Endodermal cell (in vitro differentiated cells): ENCODE measurements at places on chromosomes 5 and 9. TPM values are rescaled to one million over a fixed set of nuclear protein-coding genes. Genes with fewer than 3 reads are reported as not detected.

NR5A1 gene
- total RNA-seq: not detected in 3 replicates

DPYSL3 gene
- 68.7 and 76.3 TPM in 2 replicates for total RNA-seq

OLFM1 gene
- total RNA-seq: 23.2 and 24.6 TPM in 2 replicates

PCDHGA12 gene
- total RNA-seq: 1.2 to 1.4 TPM (median 1.3 TPM) in 3 replicates

CDKN2B-AS1 gene
- 0.36 TPM in 1 of 2 replicates, not detected in the other for total RNA-seq

GKAP1 gene
- 7.9 and 8.5 TPM in 2 replicates for total RNA-seq

SPEF2 gene
- total RNA-seq: 3.9 to 5.3 TPM (median 4.0 TPM) in 3 replicates

LTC4S gene
- total RNA-seq: 5.7 to 7.6 TPM (median 6.1 TPM) in 3 replicates

KIF3A gene
- 17.0 and 19.6 TPM in 2 replicates for total RNA-seq

- no peaks in the 10 kb centered on the region for H3K27me3 ChIP-seq
- peaks cover 7% of the 10 kb centered on the region for H3K36me3 ChIP-seq
- no peak overlapping the region for H3K4me3 ChIP-seq
Measured at GRCh38 chr5:142015781-142016533, 3.1 kb upstream of the GNPDA1 start.

GRCh38 chr5:37833990-37834389 is 5.9 kb downstream of the GDNF start:
- peaks cover 4% of the 10 kb centered on the region for H3K4me1 ChIP-seq
- no peaks in the 10 kb centered on the region for H3K36me3 ChIP-seq
- H3K27me3 ChIP-seq: peaks cover 76% of the 10 kb centered on the region
- peak overlapping the region; percentile 56 for H3K4me3 ChIP-seq

DNA sequence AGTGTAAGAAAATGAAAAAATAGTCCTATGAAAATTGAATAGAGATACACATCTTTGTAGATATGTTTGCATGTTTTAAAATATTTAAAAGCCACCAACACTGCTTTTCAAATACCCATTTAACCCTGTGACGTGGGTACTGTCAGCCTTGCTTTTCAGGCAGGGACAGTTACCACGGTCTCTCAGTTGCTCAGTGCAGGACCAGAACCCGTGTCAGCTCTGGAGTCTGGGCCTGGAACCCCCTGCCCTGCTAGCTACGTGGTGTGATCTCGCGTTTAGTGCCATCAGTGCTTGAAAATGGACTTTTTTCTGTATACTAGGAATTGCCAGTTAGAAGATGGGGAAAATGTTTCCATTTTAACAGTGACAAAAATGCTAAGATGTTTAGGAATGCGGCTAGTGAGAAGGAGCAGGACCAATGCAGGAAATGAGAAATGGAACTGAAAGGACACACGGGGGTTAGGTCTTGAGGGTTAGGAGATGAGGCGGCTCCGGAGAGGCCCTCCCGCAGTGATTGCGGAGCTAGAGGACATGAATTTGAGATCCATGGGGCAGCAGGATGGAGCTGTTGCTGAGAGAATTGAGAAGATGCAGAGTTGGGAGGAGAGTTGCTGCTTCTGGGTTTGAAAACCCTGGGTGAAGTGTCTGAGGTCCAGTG is 13.7 kb downstream of the RNU6ATAC start:
- no peaks in the 10 kb centered on the region for H3K27me3 ChIP-seq
- H3K4me1 ChIP-seq: no peaks in the 10 kb centered on the region
- H3K36me3 ChIP-seq: peaks cover 82% of the 10 kb centered on the region
- DNase-seq: no peak

DNA sequence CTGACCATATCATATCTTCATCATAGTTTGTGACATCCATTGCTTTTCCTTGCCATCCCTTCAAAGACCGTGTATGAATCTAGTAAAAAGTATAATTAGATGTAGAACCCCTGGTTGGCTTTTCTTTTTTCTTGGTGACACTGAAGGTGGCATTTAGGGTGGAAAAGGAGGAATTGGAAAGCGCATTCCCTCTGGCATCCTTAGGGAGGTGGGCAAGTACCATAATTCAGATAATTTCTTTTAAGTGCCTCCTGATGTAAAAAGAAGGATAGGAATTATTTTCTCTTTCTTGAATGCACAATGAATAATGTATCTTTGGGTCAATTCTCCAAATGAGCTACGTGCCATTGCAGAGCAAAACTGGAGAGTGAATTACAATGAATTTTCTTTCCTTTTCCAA is 73.2 kb upstream of the SMARCA2 start:
- no peak overlapping the region for H3K27ac ChIP-seq
- no peaks in the 10 kb centered on the region for H3K27me3 ChIP-seq
- no peaks in the 10 kb centered on the region for H3K36me3 ChIP-seq
- no peak overlapping the region for H3K4me3 ChIP-seq
- DNase-seq: no peak

DNA sequence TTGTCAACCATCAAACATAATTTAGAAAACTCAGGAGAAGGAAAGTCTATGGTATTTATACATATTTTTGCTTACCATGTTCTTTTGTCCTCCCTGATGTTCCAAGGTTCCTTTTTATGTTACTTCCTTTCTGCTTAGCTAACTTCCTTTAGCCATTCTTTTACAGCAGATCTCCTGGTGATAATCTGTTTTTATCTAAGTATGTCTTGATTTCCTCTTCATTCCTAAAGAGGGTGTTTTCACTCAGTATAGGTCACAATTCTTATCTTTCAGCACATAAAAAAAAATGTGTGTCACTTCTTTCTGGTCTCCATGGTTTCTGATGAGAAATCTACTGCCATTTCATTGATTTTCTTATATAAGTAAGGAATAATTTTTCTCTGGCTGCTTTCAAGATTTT is 384.4 kb upstream of the PDE4D start:
- H3K4me1 ChIP-seq: no peaks in the 10 kb centered on the region
- H3K27me3 ChIP-seq: no peaks in the 10 kb centered on the region
- DNase-seq: no peak
- H3K27ac ChIP-seq: no peak overlapping the region
- H3K4me3 ChIP-seq: no peak overlapping the region
- H3K36me3 ChIP-seq: no peaks in the 10 kb centered on the region

DNA sequence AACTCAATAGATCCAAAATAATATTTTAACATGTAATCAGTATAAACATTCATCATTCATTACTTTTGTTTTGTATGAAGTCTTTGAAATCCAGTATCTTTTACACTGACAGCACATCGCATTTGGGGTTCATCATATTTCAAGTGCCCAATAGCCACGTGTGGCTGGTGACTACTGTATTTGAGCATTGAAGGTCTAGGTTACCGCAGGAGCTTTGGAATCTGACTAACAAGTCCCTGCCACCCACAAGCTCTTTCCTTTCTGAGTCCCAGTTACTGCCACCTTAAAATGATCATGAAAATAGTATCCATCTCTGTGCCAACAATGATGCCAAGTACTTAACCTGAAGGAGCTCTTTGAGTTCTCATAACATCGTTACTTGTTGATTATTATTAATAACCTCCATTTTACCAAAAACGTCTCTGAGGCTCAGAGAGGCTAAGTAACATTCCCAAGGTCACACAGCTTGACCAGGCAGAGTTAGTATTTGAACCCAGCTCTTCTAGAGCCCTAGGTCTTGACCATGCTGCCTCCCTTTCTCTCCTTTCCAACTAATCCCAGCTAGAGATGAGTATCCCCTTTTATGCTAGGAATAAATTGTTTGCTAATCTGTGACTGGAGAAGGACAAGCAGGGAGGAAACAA is 24.2 kb downstream of the ARHGEF37 start:
- no peak for DNase-seq
- no peak overlapping the region for H3K27ac ChIP-seq
- no peaks in the 10 kb centered on the region for H3K36me3 ChIP-seq

GRCh38 chr9:3023449-3023848 is 179.6 kb upstream of the PUM3 start:
- no peak overlapping the region for H3K27ac ChIP-seq
- DNase-seq: no peak
- H3K36me3 ChIP-seq: no peaks in the 10 kb centered on the region
- no peak overlapping the region for H3K4me3 ChIP-seq
- H3K4me1 ChIP-seq: no peaks in the 10 kb centered on the region

- H3K27ac ChIP-seq: no peak overlapping the region
- H3K4me3 ChIP-seq: no peak overlapping the region
- H3K4me1 ChIP-seq: no peaks in the 10 kb centered on the region
- DNase-seq: no peak
- H3K36me3 ChIP-seq: peaks cover 77% of the 10 kb centered on the region
- no peaks in the 10 kb centered on the region for H3K27me3 ChIP-seq
Measured at GRCh38 chr5:172377856-172378255, 76.5 kb downstream of the SH3PXD2B start.

- H3K4me3 ChIP-seq: no peak overlapping the region
- H3K27me3 ChIP-seq: no peaks in the 10 kb centered on the region
- no peaks in the 10 kb centered on the region for H3K4me1 ChIP-seq
- no peak overlapping the region for H3K27ac ChIP-seq
- H3K36me3 ChIP-seq: no peaks in the 10 kb centered on the region
Measured at GRCh38 chr9:130290291-130291181, 25.0 kb downstream of the HMCN2 start.

- peaks cover 3% of the 10 kb centered on the region for H3K4me1 ChIP-seq
- H3K27ac ChIP-seq: no peak overlapping the region
- no peaks in the 10 kb centered on the region for H3K36me3 ChIP-seq
- no peaks in the 10 kb centered on the region for H3K27me3 ChIP-seq
- no peak overlapping the region for H3K4me3 ChIP-seq
- DNase-seq: no peak
Measured at GRCh38 chr5:148205044-148205806, 2.4 kb downstream of the SPINK6 start.

GRCh38 chr9:15972760-15973159 is 419.9 kb downstream of the CCDC171 start:
- H3K4me1 ChIP-seq: no peaks in the 10 kb centered on the region
- no peak for DNase-seq
- H3K4me3 ChIP-seq: no peak overlapping the region
- H3K27ac ChIP-seq: peak overlapping the region; percentile 54

- no peaks in the 10 kb centered on the region for H3K27me3 ChIP-seq
- peak; percentile 75 for DNase-seq
- H3K4me1 ChIP-seq: peaks cover 20% of the 10 kb centered on the region
- no peaks in the 10 kb centered on the region for H3K36me3 ChIP-seq
- H3K27ac ChIP-seq: peak overlapping the region; percentile 81
- no peak overlapping the region for H3K4me3 ChIP-seq
Measured at GRCh38 chr5:139690064-139690802, 42.1 kb downstream of the CXXC5 start.

DNA sequence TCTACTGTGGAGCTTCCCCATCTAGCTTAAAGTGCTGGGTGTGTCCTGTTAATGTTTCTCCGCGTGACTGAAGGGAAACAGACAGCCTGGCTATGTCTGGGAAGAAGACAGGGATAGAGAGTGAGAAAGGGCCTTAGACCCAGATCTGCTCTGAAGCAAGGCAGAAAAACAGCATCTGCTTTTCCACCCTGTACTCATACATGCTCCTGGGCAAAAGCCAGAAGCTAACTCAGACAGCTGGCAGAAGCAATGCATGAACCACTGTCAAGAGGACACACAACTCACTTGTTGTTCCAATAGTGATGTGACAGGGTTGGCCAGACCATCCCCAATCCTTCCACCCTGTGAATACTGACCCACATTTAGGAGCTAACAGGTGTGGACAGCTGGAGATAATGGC is 63.3 kb downstream of the DPYSL3 start:
- no peaks in the 10 kb centered on the region for H3K4me1 ChIP-seq
- H3K27ac ChIP-seq: no peak overlapping the region
- no peaks in the 10 kb centered on the region for H3K36me3 ChIP-seq
- no peak overlapping the region for H3K4me3 ChIP-seq
- H3K27me3 ChIP-seq: no peaks in the 10 kb centered on the region

DNA sequence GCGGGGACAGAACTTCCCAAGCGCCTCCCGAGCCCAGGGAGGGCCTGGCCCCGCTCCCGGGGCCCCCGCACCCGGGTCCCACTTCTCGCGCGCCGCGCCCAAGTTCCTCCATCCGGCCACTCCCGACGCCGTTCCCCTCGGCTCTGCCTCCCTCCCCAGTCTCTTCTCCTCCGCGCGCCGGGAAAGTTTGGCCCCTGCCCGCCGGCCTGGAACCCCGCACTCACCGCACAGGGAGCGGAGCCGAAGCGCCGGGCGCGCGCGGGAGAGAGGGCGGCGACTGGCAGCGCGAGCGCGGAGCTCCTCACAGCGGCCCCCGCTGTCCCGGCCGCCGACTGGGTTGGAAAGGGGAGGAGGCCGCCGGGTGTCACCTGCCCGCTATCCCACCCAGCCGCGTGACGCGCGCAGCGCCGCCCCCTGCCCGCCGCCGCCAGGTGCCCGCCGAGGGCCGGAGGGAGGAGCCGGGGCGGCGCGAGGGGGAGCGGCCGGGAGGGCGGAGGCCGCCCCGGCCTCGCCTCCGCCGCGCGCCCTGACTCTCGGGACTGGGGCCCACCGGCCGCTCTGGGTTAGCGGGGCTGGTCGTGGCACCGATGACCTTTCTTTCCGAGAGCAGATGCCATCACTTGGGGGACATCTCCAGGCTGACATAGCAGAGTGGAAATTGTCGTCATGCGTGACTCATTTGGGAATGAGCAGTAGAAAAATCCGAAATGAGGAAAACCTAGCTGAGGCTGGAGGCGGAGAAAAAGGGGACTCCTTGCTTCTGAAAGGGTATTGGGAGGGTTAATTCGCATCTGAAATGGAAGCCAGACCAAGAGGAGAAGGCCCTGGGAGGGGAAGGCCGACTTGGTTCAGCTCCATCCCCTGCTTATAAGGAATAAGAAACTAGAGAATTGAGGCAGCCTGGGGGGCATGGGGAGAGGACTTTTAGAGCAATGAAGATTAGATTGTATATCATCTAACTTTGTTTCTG is at the start of gene ELOVL7:
TSS of gene ELOVL7 (minus strand) at position 334 of the 970 bp plus-strand sequence. CDS start 56,872 bp downstream, outside the sequence.
- no peaks in the 10 kb centered on the region for H3K4me1 ChIP-seq
- DNase-seq: peak; percentile 96
- H3K27me3 ChIP-seq: peaks cover 90% of the 10 kb centered on the region
- no peaks in the 10 kb centered on the region for H3K36me3 ChIP-seq
- H3K27ac ChIP-seq: no peak within 1 kb of the TSS
- H3K4me3 ChIP-seq: peak within 1 kb of the TSS; percentile 77

DNA sequence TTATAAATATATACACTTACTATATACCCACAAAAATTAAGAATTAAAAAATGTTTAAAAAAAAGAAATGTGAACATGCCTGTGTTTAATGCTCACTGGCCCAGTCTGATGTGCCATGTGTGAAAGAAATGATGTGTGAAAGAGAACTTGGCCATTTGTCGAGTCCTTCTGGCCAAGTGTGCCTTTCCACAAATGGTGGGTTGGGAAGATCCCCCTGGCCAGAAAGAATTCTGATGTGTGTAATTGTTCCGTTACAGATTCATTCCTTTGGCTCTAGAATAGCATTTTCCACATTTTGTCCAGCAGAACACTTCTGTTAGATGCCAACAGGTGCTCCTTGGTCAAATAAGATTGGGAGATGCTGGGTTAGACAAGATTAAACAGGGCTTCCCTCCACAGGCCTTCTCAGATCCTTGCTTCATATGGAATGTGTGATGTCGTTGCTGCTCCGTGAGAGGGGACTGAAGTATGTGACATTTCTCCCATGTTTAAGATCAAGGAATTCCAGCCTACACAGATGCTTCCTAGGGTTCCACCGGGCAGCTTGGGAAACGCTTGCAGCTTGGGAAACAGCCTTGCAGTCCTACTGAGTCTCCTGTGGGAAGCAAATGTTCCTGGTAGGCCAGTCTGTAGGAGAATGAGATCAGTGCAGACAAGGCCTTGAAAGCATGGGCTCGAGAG is 32.1 kb downstream of the GDNF start:
- H3K27me3 ChIP-seq: no peaks in the 10 kb centered on the region
- no peak overlapping the region for H3K27ac ChIP-seq
- H3K4me1 ChIP-seq: no peaks in the 10 kb centered on the region
